CD4-positive, alpha-beta T cell treated with Interleukin-15 for 4 hours (primary cell): ENCODE measurements at places on chromosomes 2 and 18.

DNA sequence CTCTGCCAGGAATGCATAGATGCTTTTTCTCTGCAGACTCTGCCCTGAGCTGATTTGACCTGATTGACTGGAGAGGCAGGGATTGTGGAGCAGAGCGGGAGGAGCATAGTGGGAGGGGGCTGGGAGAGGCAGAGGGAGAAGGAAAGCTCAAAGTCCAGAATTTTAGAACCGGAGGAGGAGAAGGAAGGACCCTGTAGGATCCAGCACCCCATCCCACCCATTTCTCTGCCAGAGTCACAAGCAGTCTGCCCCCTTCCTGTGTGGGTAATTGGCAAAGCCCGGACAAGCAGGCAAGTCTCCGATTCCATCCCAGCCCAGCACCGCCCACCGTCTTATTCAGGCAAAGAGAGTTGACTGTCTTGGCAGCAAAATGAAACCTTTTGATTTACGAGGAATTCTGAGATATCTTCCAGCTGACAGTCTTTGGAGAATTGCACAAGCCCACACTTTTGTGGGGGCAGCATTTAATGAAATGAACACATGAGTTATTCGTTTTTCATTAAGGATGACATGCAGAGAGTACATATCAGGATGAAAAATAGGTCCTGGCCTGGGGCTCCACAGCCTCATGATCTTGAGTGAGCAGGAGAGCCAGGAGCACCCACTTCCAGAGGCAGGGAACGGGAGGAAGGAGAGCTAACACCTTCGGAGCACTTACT is 103.1 kb downstream of the MCFD2 start:
- no peak for DNase-seq

- no peak for DNase-seq
Observed at GRCh38 chr2:23244617-23245016, 140.4 kb upstream of the KLHL29 start.

DNA sequence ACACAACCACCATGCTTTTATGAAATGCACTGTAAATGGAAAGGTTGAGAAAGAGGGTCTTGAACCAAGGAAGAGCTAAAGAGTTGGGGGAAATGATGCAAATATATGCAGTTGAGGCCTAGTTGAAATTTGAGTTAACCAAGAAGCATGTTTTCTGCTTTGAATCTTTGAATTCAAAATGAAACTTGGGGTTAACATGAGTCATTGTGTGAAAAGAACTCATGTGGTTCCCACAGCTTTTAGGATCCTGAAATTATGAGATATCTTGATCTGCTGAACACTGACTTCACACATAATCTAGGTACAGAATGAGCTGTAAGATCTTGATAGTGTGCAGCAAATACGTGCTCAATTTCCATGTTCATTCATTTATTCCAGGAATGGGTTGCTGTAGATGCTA is 422.9 kb upstream of the TRIB2 start:
- DNase-seq, result no peak

GRCh38 chr2:41937464-41937906 is 110.3 kb upstream of the PKDCC start:
- no peak for DNase-seq

- no peak for DNase-seq
Observed at GRCh38 chr2:174224665-174225288, 23.6 kb downstream of the OLA1 start.

GRCh38 chr2:215060861-215061536 is 77.4 kb downstream of the ABCA12 start:
- DNase-seq, result no peak

GRCh38 chr2:203994735-203995134 is 58.2 kb downstream of the ICOS start:
- DNase-seq, result no peak

DNA sequence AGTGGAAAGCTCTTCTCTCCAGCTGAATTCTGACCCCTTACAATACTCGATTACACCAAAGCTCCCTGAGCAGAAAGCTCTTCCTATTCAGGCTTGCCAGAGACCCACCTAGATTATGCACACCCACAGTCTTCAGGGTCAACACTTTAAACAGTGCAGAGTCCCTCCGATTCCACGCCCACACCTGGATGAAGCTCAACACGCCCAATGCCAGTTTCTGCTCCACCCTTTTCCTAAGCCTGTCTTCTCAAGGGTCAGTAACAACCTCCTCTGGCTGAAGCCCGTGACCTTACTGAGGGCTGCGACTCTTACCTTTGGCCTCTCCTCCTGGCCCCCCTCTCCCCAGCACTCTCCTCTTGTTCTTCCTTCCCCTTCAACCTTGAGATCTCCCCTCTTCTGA is 492.0 kb upstream of the SALL3 start:
- no peak for DNase-seq

GRCh38 chr2:12948961-12949353 is 232.2 kb downstream of the TRIB2 start:
- no peak for DNase-seq

GRCh38 chr2:172735582-172736423 is at the start of gene RAPGEF4:
Gene RAPGEF4, plus strand, starts transcription at chr2:172735845. Its CDS starts 139 bp downstream, at chr2:172735984.
- no peak for DNase-seq
